ENCODE measurements at places on chromosomes 13 and 19.

- DNase-seq, result peak; percentile 4
Measured at GRCh38 chr13:25170554-25171111, 1.5 kb downstream of the AMER2 start.

DNA sequence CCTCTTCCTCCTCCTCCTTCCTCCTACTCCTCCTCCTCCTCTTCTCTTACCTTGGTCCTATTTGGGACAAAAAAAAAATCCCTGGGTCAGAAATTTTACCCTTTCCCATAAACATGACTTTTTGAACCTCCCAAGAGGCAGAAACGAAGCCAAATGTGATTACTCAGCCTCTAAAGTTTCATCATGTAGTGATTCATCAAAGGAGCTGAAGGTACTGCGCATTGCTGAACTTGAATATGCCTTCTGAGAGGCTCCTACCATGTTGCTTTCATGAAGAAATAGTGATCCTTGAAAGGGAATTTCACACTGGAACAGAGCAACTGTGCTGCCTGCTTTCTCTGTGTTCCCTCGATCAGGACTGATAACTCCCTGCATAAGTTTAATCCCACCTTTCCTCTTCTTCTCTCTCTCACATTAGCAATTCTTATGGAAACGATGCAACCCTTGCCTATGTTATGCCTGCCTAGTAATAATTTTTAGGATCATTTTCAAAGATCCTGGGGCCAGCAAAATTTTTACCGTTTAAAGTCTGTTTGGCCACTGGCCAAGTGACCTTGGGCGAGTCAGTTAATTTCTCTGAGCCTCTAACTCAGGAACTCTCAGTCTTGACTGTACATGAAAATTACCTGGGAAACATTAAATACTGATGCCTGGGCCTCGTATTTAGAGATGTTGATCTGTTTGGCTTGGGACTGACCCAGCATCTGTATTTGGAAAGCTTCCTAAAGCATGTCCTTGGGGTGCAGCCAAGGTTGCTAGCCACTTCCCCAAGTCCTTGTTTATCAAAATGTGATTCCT, 149.5 kb downstream of the DCT start:
- no peak for DNase-seq

GRCh38 chr19:10968527-10969135, 7.8 kb downstream of the SMARCA4 start:
- no peak for DNase-seq

- no peak for DNase-seq
Measured at GRCh38 chr13:97885641-97886040, 67.8 kb upstream of the IPO5 start.

- DNase-seq, result no peak
Measured at GRCh38 chr13:101115762-101116171, 300.5 kb downstream of the NALCN start.

DNA sequence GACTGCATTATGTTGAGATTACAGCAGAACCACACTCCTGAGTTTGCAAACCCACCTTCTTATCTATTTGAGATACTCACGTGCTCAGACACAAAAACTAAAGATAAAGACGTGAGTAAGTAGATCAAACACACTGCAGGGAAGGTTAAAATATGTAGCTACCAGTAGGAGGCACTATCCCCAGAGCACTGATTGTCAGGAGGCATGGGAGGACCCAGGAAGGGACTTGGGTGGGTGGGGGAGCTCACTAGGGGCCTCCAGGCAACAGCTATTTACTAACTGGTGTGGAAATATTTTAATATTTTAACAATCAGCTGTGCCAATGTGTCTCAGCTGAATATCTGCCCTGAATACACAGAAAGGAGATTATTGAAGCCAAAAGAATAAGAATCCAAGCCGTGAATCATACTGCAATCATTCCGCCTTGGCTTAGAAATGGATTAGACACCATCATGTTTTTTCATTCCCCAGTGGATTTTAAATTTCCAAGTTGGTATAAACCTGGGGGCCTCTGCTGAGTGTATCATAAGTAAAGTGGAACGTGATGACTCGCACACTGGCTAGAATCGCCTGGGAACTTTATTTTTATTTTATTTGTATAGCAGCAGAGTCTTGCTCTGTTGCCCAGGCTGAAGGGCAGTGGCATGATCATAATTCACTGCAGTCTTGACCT, 73.2 kb upstream of the CACNA1A start:
- DNase-seq, result no peak

GRCh38 chr13:76293751-76294150, 592.5 kb downstream of the KCTD12 start:
- DNase-seq, result no peak

- no peak for DNase-seq
Measured at GRCh38 chr19:13727798-13728197, 36.5 kb upstream of the MRI1 start.

DNA sequence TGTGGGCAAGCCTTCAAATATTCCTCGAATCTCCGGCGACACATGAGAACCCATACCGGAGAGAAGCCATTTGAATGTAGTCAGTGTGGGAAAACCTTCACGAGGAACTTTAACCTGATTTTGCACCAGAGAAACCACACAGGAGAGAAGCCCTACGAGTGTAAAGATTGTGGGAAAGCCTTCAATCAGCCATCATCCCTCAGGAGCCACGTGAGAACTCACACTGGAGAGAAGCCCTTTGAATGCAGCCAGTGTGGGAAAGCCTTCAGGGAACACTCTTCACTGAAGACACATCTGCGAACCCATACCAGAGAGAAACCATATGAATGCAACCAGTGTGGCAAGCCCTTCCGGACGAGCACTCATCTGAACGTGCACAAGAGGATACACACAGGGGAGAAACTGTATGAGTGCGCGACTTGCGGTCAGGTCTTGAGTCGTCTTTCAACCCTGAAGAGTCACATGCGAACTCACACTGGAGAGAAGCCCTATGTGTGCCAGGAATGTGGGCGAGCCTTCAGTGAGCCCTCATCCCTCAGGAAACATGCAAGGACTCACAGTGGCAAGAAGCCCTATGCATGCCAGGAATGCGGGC, 28.8 kb downstream of the ZNF333 start:
- DNase-seq, result no peak

- no peak for DNase-seq
Measured at GRCh38 chr13:73954808-73955207, 179.4 kb downstream of the KLF12 start.

DNA sequence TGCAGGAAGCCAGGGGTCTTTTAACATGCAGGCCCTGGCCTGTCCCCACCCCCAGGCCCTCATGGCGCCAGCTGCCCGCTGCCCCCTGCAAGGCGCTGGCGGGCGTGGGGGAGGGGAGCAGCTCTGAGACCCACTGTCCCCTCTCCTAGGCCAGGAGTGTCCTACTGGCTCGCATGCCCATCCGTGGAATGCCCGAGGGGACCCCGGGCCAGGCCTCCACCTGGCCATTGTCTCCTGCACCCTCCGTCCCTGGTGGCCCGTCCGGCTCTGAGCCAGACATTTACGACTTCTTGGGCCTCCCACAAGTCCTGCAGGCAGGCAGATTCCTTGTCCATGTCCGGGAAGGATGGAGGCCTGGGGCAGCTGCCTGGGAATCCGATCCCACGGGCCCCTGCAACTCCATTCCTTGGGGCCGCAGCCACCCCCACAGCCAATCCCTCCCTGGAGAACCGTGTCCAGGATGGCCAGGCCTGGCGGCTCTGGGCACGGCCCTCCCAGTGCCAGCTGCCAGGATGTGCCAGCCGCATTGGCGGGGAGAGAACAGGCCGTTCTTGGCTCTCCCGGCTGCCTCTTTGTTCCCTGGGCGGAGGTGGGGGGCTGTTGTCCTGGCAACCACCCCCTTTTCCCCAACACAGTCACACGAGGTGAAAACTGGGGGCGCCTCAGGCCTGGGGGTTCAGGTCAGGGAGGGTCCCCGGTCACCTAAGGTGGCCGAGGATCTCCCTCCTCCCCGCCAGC, 10.5 kb upstream of the PLIN3 start:
- no peak for DNase-seq

- no peak for DNase-seq
Measured at GRCh38 chr13:50682966-50683365, 160.5 kb downstream of the DLEU7 start.

DNA sequence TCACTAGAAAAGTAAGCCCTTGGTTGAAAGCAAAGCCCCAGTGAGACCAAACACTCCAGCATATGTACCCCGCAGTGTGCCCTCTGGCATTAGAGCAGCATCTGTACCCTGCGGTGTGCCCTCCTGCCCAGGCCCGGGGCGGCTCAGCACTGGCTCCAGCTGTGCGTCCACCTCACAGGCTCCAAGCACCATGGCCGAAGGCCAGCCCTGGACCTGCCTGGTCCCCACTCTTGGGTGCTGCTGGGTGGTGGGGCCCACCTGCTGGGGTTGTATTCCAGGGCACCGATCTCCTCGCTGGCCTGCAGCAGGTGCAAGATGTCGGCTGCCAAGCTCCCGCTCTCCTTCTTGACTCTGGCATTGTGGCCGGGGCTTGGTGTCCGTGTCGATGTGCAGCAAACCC, 230.2 kb downstream of the TUBA3C start:
- DNase-seq, result no peak

GRCh38 chr13:66207610-66208009, 1022.5 kb downstream of the PCDH9 start:
- DNase-seq, result no peak

DNA sequence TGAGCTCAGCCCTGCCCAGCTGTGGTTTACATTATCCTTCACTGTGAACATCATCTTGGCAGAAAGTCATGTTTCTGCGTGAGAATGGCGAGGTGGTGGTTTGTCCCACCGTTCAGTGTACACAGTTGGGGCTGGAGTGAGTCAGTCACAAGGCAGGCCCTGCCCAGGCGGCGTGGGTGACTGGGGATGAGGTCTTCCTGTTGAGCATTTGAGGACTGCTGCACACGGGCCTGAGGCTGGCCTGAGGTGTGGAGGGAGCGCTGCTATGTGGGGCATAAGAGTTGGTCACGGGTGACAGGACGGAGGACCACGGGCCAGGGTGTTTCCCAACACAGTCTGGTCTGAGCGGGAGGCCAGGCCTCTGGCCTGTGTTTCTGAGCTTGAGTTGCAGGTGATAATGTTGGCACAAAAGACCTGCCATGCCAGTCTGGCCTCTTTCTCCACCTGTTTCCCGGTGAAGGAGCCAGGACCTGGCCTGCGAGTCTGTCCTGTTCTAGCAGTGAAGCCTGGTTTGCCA, 13.4 kb upstream of the C19orf33 start:
- no peak for DNase-seq

DNA sequence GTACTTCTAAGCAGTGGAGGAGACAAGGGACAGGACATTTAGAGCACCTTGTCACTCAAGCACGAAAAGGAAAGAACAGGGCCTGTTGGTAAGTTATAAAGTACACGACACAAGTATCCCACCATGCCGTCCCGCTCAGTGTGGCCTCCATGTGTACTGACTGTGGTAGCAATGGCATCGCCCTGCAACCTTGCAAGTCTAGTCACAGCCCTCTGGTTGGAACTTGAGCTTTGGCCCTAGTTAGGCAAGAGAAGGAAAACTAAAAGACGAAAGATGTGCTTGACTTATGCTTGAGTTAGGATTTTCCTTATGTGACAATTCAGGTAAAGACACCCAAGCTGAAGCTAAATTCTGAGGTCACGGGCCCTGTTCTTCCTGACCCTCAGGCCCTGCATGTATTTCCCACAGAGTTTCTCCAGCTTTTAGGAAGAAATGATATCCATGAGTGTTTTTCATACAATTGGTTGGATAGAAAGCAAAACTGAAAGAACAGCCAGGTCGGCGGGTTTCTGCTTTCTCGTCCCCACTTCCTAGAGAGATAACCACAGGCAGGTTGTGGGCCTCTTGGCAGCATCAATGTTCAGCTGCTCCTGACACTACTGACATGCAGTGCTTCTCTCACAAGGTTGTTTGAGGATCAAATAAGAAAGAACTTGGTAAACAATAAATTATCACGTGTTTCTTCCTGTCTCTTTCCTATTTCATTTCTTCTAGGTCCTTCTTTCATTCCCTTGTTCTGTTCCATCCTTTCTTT, 216.2 kb downstream of the IRS2 start:
- DNase-seq, result no peak

DNA sequence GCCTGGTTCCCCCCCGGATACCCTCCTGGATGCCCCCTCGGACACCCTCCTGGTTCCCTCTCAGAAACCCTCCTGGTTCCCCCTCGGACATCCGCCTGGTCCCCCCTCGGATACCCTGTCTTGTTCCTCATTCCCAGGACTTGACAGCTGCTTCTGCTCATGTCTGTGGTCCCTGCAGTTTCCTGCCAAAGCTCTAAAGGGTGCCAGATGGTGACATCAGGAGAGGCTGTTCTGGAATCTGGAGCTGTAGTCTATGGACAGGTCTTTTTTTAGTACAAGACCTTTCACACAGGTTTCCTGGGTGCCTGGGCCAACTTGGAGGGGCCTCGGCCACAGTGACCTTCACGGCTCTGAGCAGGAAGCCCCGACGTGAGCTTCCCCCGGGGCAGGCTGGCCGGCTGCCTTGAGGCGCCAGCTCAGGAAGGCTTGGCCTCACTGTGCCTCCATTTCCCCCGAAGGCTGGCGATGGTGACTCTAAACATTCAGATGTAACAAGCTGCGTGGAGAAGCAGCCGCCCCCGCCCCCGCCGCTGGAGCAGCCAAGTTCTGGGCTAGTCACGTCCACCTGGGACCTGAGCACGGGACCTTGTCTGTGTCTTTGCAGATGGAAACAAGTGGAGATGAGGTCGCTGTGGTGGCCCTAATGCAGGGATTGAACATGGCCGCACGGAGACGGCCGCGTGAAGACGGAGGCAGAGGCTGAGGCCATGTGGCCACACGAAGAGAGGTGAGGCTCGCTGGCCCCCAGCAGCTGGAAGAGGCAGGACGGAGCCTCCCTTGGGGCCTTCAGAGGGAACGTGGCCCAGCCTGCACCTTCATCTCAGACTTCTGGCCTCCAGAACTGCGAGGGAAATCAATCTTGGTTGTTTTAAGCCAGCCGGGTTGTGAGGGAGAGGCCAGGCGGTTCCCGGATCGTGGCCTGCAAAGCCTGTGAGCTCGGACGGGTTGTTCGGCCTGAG, 12.7 kb downstream of the SGTA start:
- no peak for DNase-seq

DNA sequence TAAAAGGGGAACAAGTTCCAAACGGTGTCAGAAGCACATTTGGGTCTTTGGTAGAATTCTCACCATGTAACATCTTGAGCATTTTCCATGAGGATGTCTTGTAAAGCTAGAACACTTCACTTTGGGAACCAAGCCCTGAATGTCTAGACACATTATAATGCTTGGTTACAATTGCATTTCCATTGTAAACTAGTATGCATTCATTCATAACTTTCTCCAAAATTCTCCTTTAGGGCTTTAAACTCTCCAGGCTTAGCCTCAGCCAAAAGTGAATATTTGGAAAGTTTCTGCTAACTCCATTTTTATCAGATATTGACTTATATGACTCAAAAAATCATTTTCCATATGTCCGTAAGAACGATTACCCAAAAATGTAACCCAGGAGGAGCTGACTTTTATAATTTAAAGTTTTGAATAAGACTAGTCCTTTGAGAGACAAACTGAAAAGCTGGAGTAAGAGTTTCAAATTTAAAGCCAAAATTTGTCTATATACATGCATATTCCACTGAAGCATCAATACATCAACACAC, 1170.4 kb downstream of the EFNB2 start:
- DNase-seq, result no peak

DNA sequence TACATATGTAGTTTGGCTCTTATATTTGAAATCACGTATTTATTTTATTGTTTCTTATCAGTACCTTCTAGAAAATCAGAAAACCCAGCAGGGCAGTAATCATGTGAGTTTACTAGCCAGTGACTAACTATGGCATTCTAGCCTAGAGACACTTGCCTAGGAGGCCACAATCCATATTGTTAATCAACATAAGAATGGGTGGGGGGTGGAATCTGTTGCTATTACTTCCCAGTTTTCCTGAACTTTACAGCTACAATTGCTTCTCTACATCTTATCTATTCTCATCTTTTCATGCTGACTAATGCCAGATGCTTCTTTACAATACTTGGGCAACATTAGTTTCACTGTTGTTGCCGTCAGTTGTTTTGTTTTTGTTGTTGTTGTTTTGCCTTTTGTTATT, 18.7 kb upstream of the ATXN8OS start:
- DNase-seq, result no peak

- DNase-seq, result no peak
Measured at GRCh38 chr13:114328034-114328433, 13.7 kb downstream of the CHAMP1 start.

All from stimulated activated CD4-positive, alpha-beta T cell treated with anti-CD3 and anti-CD28 coated beads, TNF-alpha, amount 100 ng/mL, for 24 hours (primary cell).